ENCODE measurements at places on chromosomes 5 and 9.

DNA sequence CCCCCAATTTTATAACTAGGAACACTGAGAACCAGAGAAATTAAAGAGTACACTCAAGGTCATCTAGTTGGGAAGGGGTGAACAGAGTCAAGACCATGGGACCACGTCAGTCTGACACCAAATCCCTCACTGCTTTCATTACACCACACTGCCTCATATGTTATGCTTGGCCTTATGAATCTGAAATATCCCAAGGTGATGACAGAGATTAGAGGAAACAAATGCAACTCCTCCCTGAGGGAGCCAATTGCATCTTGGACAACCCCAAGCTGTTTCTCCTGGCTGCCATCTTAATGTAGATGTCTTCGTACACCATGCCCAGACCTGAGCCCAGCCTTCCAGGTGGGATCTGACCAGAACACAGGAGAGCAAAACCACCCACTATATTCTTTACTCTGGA, 60.6 kb upstream of the ABCA1 start:
- no peak for DNase-seq

GRCh38 chr5:177276886-177277285, 26.6 kb downstream of the RAB24 start:
- no peak for DNase-seq

- no peak for DNase-seq
Observed at GRCh38 chr5:132233081-132233480, 5.4 kb upstream of the P4HA2 start.

DNA sequence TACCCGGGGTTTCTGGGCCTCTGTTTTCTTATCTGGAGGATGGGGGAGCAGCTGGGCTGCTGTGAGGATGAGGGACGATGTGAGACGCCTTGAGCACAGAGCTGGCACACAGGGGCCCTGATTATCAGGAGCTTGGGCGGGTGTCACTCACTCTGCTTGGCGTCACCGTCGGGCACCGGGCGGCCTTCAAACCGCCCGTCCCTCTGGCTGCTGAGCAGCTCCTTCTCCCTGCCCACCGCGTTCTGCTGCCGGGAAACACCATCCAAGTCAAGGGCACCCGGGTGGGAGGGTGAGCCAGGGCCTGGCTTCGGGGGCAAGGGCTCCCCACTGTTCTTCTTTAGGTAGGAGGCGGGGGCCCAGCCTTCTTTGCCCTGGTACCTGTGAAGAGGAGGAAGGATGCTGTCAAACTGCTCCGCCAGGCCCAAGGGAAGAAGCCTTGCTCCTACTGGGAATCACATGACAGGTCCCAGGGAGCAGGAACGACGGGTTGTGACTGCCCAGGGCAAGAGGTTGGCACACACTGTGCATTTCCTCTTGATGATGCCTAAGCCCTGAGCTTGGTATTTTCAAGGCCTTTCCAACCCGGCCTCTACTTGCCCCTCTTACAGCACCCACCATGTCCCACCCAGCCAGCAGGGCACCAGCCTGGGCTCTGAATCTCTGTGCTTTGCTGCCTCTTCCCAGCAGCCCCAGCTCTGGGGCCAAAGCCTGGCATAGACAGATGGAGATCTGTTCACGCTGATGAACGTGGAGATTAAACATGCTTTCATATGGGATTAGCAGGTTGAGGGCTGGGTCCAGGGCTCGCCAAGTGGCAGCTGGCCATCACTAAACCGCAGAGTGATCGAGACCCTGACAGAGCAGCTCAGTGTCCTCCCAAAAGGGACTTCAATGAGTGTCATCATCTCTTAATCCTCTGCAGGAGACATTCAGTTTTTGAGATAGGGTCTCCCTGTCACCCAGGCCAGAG, 66.9 kb upstream of the UBTD2 start:
- no peak for DNase-seq

DNA sequence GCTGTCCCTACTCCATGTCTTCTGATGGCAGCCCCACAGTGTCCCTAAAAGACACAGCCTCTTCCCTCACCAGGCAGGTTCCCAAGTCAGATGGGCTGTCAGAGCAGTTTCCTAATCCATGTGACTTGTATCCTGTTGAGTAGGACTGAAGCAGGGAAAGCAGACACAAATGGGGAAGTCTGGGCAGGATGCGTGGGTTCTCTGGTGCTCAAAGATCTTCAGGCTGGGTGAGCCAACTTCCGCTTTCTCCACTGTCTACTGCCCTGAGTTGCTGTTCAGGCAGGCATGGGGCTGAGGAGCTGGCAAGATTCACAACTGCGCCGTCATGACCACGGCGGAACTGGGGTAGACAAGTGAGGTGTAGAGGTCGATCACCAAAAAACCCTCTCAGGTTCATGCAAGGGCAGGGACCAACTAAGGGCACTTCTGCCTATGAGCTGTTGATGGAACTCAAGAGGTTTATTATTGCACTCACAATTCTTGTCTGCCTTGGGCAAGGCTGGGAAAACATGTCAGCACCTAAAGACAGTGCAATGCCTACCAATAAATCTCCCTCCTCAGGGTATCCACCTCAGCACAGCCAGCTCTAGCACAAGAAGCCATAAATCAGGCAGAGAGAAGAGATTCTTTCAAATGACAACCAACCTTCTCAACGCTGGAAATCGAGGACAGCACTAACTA, 83.4 kb downstream of the RAPGEF1 start:
- DNase-seq: no peak

Measured in stimulated activated CD8-positive, alpha-beta memory T cell treated with anti-CD3 and anti-CD28 coated beads, Interleukin-4, amount 100 ng/mL, for 4 hours (primary cell).